Left hindlimb (tissue), 1 donor: ENCODE measurements at places on chromosomes 6 and 20.

- DNase-seq: peak; percentile 83
Observed at GRCh38 chr20:59835448-59836395, 97.7 kb downstream of the SYCP2 start.

GRCh38 chr6:44257753-44258324, 511 bp upstream of the SLC35B2 start:
- DNase-seq: no peak

DNA sequence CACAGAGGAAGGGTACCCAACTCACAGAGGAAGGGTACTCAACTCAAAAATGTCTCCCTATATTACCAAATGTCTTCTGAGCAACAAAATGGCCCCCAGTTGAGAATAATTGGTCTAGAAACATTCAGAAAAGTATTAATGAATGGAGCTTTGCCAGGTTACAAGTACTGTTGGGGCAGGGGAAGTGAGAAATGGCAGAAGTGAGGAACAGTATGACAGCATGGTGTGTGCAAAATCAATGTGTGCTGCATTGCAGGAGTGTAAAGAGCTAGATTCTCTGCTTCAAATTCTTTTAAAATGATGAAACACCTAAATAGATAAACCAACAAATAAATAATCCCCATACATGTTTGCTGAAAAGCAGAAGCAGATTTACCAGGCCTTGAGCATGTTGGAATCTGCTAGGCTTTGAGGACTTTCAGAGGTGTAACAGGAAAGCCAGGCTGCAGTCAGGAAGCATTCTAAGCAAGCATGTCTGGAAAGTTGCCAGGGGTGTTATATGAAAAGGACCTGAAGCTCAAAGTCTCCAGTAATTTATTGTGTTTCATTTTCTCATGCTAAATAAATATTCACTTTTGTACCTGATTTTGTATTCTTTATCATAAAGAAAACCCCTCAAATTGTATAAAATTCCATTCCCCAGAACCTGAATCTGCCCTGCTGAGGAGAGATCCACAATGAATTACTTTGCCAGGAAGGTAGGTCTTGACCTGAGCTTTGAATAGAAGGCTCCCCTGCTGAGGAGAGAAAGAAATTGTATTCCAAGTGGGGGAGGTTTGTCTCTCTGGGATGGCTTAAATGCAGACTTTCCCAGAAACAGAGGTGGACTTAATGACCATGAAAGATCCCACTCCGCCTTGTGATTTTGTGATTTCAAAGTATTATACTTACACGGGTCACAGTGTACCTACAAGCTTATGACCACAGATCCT, 265.0 kb upstream of the MARCKS start:
- DNase-seq: no peak

GRCh38 chr6:107493158-107494057, 3.5 kb downstream of the SOBP start:
- DNase-seq: no peak

- no peak for DNase-seq
Observed at GRCh38 chr6:95286874-95287273, 290.5 kb upstream of the MANEA start.

GRCh38 chr6:1224514-1224913, 87.4 kb upstream of the FOXQ1 start:
- no peak for DNase-seq

GRCh38 chr20:17657079-17657825, 24.8 kb downstream of the RRBP1 start:
- peak; percentile 16 for DNase-seq

DNA sequence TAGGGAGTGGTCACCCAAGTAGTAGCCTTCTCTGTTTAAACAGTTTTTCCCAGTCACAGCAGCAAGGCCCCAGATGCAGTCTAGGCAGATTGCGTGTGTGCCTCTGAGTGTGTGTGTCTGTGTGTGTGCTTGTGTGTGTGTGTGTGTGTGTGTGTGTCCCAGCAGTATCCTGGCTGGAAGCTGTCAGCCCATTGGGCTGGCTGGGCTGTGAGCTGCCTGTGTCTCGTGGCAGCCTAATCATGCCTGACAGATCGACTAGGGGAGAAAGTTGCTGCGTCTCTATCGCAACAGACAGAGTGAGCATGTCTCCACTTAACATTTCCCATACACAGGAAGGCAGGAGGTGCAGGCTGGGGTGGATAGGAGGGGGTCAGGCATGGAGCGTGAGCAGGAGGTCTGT, 42.9 kb upstream of the LRFN2 start:
- DNase-seq: no peak

DNA sequence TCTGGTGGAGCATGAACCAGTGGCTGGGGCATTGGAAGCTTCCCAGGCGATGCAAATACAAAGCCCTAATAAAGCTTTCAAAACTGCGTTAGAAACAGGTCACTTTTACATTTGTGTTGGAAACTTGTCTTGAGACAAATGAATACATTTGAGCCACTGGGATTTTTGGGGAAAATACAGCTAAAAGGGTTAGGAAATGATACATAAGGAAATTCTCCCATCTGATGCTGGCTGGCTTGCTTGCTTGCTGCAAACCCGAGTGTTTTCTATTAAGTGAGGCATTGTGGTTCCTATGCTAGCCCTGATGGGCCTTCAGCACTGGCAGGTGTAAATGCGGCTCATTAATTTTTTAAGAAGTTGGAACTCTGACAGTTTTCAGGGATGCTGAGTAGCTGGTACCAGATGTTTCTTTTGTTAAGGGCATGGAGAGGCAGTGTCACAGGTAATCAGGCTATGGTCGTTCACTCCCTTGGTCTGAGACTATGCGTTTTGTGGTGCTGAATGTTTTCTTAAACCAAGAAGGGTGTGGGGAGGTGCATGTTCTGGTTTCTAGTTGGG, 35.2 kb downstream of the RREB1 start:
- DNase-seq: no peak

DNA sequence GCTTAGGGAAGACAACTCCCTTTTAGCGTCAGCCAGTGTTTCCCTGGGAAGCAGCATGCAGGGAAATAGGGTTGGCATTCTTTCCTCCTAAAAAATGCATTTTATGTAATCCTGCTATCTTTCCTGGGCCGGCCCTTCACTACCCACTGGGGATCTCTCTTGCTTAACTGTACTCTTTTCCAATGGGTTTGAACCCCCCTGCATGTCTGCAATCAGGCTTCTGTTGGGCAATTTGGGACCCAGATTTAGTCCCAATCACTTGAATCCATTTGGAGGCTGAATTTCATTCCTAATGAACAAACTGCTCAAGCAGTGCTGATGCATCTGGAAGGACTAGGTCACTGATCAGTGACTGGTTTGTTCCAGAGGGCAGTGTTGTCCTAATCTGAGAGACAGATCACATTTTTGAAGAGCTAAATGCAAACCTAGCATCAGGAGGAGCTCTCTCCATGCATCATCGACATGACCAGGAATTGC, 152.0 kb downstream of the TSHZ2 start:
- DNase-seq: no peak

- no peak for DNase-seq
Observed at GRCh38 chr20:19465536-19465935, 253.1 kb downstream of the SLC24A3 start.

GRCh38 chr6:78611886-78612480, 255.4 kb upstream of the IRAK1BP1 start:
- no peak for DNase-seq

DNA sequence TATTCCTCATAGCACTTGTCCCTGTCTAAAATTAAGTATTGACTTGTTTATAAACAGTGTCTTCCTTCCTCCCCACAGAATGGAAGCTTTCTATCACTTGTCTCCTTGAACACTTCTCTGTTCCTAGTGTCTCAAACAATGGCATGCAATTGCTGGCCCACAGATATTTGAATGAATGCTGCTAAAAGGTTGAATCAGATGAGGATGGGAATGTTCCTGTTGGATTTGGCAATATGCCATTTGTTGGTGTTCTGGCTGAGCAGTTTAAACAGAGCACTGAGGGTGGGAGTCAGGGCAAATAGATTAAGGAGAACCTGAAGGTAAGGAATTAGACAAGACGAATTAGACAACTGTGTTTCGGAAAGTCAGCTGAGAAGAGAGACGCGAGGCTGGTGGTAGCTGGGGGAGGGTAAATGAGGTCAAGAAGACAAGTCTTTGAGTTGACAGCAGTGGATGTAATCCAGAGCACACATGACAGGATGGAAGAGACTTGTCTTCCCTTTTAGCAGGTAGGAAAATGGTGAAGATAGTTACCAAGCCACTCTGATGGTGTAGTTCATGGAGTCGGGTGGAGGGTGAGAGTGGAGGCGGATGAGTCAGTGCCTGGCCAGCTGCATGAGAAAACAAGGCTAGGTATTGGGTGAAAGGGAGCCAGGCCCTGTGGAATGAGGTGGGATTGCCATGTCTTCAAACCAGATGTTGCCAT, 58.3 kb upstream of the GNRH2 start:
- DNase-seq: no peak

- no peak for DNase-seq
Observed at GRCh38 chr6:40881501-40881900, 157.5 kb downstream of the UNC5CL start.

- no peak for DNase-seq
Observed at GRCh38 chr6:108115598-108116058, 41.1 kb upstream of the OSTM1 start.
